ENCODE measurements at places on chromosomes 2 and 18. TPM values are rescaled to one million over a fixed set of nuclear protein-coding genes. Genes with fewer than 3 reads are reported as not detected.

SNED1 gene
- 12.2 TPM for total RNA-seq

ADAM17 gene
- 14.1 TPM for total RNA-seq

DNA sequence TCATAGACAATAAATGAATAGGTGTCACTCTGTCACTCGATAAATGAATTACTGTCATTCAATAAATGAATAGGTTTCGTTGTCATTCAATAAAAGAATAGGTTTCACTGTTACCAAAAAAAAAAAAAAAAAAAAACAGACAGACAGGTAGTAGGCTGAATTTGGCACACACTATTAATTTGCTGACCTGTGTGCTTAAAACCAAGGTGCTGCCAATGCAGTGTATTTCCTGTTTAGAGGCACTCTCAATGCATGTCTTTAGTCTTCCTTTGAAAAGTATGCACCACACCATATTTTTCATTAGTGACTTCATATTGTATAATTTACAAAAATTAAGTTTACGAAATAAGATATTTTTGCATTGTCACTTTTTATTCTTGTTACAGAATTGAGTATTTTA lies 16.2 kb downstream of the ANKRD62 start:
- DNase-seq, result no peak

ALPI gene
- total RNA-seq, result not detected

LAMA3 gene
- total RNA-seq, result 5.6 TPM

TMEM247 gene
- not detected for total RNA-seq

ASB18 gene
- total RNA-seq, result 1.9 TPM

DNA sequence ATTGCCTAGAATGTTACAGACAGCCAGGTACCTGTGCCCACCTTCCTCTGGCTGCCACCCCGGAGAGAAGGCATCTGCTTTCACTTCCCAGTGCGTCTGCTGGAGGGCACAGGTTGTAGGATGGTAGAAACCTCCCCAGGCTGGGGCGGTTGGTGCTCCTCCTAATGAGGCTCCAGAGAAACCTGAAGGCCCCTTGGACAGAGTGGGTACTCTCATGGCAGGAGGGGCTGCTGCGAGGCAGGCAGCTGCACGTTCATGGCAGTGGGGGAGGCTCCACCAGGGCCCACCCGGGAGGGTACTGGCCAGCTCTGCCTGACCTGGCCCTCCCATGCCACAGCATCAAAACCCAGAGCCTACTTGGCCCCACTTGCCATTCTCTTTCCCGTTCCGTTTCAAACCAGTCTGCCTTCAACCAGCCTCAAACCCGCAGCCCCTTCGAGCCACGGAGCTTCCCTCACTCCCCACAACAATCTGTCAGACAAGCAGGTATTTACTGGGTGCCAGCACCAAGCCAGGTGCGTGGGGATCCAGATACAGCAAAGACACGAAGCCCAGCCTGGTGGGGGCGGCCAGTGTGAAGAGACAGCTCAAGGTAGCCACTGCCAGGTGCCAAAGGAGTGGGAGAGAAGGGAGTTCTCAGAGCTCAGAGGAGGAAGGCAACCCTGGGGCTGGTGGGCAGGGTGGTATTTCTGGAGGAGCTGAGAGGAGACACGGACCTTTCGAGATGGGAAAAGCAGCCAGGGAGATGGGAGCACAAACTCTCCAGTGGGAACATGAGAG lies 229.6 kb downstream of the LOXHD1 start:
- DNase-seq, result no peak

DNA sequence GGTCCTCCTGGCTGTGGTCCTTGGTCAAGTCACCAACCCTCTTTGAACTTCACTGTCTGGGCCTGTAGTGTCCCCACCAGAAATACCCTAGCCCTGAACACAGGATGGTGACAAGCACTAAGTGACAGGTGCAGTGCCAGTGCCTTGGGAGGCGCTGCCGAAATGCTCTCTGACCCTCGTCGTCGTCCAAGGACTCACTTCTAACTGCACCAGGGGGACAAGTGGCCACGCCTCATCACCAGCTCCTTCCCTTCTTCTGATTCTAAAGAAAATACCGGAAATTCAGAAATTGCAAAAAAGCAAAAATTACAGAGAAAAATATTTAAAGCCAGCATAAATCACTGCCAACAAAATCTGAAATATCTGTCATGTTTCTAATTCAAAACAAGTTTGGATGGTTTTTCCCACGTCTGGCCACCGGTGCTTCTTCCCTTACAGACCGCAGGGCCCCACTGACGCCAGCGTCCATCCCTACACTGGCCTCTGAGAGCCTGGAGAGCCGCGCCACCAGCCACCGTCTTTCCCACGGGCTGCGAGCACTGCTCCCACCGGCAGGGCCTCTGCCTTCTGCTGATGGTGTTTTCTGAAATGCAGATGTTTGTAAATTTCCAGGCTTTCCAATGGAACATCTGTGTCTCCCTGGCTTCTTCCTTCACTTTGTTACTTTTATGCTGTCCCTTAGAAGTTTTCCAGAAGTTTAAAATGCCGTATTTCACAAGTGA lies 37.4 kb upstream of the GPC1 start:
- peak; percentile 27 for DNase-seq
